ENCODE measurements at places on chromosomes 16 and 17.

GRCh38 chr17:15404106-15405057 lies 63.0 kb upstream of the TEKT3 start:
- DNase-seq = no peak

DNA sequence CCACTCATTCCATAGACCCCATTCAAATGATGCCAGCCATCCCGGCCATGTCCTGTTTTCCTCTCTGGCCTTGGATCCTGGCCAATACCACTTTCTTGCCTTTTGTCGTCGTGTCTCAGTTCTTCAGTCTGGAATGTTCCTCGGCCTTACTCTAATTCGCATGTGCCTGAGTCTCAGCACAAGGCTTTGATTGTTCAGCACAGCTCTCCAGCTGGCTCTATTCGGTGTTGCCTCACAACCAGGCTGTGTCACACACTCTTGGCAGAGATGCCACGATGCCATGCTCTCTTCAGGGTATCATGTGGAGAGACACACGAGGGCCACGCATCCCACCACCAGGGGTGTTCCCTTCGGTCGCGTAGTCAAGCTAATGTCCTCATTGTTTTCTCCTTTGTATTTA lies 1.8 kb upstream of the VPS4A start:
- no peak for DNase-seq

- DNase-seq = no peak
Measured at GRCh38 chr17:50871898-50872297, 5.7 kb upstream of the TOB1 start.

DNA sequence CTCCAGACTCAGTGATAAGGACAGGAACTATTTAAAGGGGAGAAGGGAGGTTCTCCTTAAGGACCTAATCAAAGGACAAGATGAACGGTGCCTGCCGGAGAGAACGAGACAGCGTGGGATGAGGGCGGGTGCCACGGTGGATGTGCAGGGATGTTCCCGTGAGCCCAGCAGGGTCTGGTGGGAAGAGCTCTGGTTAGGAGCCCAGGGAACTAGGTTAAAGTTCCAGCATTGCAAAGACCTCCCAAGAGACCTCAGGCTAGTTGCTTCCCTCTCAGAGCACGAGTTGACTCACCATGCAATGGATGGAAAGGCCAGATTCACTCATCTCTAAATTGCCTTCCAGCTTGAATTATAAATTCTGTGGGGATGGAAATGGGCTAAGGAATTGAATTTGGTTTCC lies 14.7 kb downstream of the CCR7 start:
- peak; percentile 60 for DNase-seq

- DNase-seq = peak; percentile 34
Measured at GRCh38 chr17:35127751-35128514, 6.5 kb downstream of the FNDC8 start.

- no peak for DNase-seq
Measured at GRCh38 chr17:72189768-72190593, 69.2 kb downstream of the SOX9 start.

- DNase-seq = no peak
Measured at GRCh38 chr16:73093146-73094144, 45.5 kb upstream of the ZFHX3 start.
